ENCODE measurements at places on chromosomes 7 and 10.

- DNase-seq, result no peak
Observed at GRCh38 chr7:129567377-129567776, 44.1 kb upstream of the NRF1 start.

- DNase-seq, result no peak
Observed at GRCh38 chr7:158460665-158461064, 127.0 kb downstream of the PTPRN2 start.

DNA sequence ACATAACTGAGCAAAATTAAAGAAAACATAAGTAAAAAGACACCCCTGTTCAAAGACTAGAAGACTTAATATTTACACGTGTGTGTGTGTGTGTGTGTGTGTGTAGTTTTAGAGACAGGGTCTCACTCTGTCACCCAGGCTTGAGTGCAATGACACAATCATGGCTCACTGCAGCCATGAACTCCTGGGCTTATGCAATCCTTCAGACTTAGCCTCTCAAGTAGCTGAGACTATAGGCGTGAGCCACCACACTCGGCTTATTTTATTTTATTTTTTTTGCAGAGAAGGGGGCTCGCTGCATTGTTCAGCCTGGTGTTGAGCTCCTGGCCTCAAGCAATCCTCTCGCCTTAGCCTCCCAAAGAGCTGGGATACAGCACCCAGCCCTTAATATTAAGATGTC lies 90.3 kb downstream of the JMJD1C start:
- DNase-seq, result peak; percentile 13

DNA sequence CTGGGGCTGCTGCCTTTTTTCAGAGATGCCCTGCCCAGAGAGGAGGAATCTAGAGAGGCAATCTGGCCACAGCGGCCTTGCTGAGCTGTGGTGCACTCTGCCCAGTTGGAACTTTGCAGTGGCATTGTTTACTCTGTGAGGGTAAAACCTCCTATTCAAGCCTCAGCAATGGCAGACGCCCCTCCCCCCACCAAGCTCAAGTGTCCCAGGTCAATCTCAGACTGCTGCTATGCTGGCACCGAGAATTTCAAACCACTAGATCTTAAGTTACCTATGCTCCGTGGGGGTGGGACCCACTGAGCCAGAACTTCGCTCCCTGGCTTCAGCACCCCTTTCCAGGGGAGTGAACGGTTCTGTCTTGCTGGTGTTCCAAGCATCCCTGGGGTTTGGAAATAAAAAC lies 77.2 kb downstream of the EXOC4 start:
- DNase-seq, result no peak

DNA sequence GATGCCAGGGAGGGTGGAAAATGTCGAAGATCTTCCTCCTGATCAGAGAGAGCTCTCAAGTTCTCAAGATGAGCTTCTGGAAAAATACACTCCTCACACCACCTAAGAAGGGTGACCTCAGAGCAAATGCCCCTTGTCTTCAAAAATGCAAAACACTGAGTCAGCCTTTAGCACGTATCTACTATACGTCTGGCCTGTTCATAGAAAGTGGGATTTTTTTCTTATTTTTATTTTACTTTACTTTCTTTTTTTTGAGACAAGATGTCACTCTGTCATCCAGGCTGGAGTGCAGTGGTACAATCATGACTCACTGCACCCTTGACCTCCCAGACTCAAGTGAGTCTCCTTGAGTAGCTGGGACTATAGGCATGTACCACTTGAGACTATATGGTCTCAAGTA lies 57.1 kb downstream of the AFAP1L2 start:
- no peak for DNase-seq

- no peak for DNase-seq
Observed at GRCh38 chr7:66528652-66529051, 100.0 kb upstream of the KCTD7 start.

GRCh38 chr10:14334771-14335170 lies 4.0 kb upstream of the FRMD4A start:
- no peak for DNase-seq

DNA sequence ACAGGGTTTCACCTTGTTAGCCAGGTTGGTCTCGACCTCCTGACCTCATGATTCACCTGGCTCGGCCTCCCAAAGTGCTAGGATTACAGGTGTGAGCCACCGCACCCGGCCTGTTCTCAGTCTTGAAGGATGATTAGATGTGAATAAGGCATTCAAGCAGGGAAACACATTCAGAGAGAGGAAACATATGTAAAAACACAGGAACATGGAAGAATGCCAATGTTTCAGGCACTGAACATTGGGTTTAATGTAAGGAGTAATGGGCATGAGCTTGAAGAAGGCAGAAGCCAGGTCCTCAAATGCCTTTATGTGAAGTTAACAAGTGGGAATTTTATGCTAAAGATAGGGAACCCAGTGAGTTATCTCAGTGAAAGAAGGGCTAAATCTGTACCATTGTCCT lies 74.3 kb downstream of the ARL4A start:
- DNase-seq, result peak; percentile 88

- no peak for DNase-seq
Observed at GRCh38 chr7:29413626-29414136, 150.0 kb upstream of the PRR15 start.

- no peak for DNase-seq
Observed at GRCh38 chr10:125091891-125092290, 68.5 kb downstream of the CTBP2 start.

GRCh38 chr10:86413046-86413728 lies 46.6 kb upstream of the GRID1 start:
- DNase-seq, result no peak

DNA sequence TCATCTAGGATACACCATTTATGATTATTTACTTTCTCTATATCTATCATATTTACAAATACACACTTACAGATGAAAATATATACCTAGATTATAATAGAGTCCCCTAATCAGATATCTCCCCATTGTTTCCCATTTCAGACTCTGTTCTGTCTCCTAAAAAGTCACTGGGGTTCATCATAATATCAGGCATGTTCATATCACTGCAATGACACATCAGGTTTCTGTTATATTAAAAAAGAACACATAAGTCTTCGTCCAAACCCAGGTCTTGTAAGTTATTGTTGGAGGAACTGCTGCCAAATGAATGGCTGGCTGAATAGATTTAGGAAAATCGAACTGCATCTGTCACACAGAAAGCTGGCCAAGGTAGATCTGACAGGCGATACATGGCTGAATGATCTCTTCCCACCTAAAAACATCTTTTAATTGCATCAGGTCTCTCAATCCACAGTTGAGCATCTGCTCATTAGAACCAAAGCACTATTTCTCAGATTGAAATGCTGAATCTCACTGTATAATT lies 178.7 kb downstream of the CACNA2D1 start:
- no peak for DNase-seq

DNA sequence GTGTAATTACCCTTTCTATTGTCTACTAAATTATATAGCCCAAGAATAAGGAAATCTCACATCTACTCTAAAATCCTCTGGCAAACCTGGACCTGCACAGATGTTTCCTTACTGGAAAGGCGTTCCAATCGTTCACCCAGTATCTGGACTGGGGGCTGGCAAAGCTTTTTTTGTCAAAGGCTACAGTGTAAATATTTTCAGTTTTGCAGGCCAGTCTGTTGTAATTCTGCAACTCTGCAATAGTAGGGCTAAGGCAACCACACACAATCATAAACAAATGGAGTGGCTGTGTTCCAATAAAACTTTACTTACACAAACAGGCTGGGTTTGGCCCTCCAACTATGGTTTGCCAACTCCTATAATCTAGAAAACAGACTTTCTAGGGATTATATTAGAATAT lies 56.2 kb downstream of the GLI3 start:
- DNase-seq, result peak; percentile 50

GRCh38 chr10:24778298-24778697 lies 54.6 kb upstream of the ARHGAP21 start:
- DNase-seq, result no peak

GRCh38 chr7:2939193-2939885 lies 95.2 kb upstream of the GNA12 start:
- no peak for DNase-seq

DNA sequence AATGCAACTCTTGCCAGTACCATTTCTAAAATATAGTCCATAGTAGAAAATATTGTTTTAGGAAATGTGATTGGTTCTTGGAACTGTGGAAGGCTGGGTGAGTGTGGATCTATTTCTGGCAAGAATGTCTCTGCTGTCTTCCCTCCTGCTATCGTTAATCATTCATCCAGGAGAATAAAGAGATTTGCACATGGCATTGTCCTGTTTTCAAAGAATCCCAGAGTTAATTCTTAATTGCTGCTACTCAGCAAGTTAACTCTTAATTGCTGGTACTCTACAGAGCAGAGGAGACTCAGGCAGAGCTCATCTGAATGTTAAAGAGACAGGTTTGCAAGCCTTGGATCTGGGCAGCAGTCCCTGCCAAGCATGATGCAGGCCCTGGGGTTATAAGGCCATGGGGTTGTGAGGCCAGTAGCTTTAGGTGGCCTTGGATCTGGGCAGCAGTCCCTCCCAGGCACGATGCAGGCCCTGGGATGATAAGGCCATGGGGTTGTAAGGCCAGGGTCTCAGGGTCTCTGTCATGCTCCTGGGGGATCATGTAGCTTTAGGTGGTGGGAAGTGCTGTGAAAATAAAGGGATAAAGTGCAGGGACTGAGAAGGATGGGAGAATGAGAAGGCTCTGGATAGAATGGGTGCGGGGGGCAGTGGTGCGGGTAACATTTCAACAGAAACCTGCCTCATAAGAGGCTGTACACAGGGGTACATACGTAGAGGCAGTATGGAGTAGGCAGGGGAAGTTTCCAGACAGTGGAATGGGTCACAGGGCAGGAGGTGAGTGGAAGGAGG lies 162.3 kb downstream of the SVIL start:
- DNase-seq, result no peak

- DNase-seq, result no peak
Observed at GRCh38 chr7:38817526-38817925, 91.5 kb downstream of the VPS41 start.

GRCh38 chr10:124414076-124414475 lies 4.6 kb downstream of the OAT start:
- no peak for DNase-seq

DNA sequence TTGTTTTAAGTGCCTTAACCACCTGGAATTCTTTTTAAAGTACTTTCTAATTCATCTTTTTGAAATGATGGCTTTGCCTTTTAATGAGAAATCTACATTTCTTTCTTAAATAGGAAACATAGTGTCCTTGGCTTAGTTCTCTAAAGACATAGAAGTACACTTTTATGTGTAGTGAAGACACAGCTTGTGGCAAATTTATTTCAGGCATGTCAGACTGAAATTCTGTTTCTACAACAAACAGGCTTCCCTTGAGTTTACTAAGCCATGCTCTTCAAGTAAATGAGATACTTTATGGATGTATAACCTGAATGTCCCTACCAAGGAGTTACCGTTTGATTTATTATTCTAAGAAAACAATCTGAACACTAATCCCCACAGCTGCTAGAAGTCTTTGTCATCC lies 136.9 kb upstream of the MAGI2 start:
- DNase-seq, result no peak

DNA sequence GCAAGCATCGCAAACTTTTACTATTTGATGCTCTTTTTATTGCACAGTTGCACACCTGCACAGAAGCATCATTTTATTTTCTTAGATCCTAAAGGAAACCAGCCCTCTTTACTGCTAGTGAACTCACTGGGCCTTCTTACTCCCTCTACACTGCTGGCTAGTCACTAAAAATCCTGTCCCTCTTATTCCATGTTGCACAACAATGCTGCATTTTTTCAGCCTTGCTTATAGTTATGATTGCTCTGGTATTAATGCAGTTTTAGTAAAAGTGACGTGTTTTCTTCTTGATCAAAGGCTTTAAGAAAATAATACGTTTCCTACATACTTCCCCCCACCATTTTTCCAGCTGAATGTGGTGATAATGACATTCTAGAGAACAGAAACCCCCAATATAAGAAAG lies 132.9 kb upstream of the FAM3C start:
- no peak for DNase-seq
